Activated CD4-positive, alpha-beta T cell treated with anti-CD3 and anti-CD28 coated beads, Interleukin-2, amount 50 U/mL, for 24 hours (primary cell): ENCODE measurements at places on chromosomes 16 and 17.

GRCh38 chr17:8119581-8120519, 1.5 kb upstream of the ALOXE3 start:
- peak; percentile 92 for DNase-seq

GRCh38 chr16:1765826-1766225, 5.5 kb downstream of the NME3 start:
- DNase-seq: no peak

GRCh38 chr17:53466733-53467132, 356.0 kb upstream of the KIF2B start:
- no peak for DNase-seq

DNA sequence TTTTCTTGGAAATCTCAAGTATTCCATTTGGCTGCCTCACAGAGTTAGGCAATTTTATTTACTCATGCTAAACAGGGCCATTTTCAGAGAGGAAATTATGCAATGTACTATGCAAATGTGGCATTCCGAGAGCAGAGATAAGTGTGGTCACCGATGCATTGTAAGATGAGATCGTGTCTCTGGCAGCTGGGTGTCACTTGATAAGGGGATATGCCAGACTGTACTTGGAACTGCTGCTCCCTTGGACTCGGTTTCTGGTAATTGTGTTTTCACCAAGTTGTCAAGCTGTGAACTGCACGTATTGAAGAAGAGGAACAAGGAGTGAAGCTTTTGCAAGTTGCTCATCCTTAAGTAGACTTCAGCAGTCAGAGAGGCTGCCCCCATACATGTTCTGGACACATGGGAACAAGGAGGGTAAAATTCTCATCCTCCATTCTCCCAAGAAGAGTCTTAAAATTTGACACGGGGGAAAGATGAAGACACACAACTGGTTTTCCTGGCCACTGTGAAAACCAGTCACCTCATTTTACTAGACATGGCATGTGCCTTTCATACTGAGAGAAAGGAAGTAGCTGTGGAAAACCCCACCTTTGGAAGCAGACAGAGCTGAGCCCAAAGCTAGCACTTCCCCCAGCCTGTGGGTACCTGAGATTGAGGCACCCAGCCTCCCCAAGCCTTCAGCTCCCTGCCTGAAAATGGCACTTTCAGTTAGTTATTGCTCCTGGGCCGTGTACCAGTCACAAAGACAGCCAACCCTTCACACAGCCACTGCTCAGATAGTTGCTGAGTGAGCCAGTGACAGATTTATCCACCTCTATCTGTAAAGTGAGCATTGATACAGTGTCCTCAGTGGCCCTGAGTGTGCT, 150.7 kb downstream of the SOCS1 start:
- no peak for DNase-seq

DNA sequence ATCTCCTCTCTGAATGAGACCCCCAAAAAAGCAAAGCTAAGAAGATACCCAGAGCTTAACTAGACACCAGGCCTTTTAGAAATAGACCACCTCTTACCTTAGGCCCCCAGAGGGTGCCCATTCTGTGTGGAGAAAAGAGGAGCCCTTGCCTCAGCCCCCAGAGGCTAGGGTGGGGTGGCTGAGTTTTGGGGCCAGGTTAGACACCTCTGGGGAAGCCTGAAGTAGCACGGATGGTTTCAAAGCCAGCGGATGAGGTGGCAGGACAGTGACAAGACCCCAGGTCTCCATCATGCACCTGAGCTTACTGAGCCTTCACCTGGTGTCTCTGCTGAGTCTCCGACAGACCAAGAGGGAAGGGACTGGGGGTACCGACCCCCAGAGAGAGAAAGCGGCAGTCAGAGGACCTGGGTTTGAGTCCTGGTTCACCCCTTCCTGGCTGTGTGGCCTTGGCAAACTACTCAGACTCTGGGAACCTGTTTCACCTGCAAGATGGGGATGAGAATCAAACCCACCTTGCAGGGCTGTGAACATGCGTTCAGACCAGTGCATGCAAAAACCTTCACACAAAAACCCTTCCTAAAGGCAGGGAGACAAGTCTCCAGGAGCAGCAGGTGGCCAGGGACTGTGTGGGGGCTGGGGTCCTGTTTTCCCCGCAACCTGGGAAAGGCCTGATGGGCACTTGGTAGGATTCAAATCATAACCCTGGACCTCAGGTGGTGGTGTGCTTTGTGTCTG, 7.7 kb downstream of the SCGB1C2 start:
- no peak for DNase-seq
